ENCODE measurements at places on chromosomes 16 and 17. TPM values are rescaled to one million over a fixed set of nuclear protein-coding genes. Genes with fewer than 3 reads are reported as not detected.

DNA sequence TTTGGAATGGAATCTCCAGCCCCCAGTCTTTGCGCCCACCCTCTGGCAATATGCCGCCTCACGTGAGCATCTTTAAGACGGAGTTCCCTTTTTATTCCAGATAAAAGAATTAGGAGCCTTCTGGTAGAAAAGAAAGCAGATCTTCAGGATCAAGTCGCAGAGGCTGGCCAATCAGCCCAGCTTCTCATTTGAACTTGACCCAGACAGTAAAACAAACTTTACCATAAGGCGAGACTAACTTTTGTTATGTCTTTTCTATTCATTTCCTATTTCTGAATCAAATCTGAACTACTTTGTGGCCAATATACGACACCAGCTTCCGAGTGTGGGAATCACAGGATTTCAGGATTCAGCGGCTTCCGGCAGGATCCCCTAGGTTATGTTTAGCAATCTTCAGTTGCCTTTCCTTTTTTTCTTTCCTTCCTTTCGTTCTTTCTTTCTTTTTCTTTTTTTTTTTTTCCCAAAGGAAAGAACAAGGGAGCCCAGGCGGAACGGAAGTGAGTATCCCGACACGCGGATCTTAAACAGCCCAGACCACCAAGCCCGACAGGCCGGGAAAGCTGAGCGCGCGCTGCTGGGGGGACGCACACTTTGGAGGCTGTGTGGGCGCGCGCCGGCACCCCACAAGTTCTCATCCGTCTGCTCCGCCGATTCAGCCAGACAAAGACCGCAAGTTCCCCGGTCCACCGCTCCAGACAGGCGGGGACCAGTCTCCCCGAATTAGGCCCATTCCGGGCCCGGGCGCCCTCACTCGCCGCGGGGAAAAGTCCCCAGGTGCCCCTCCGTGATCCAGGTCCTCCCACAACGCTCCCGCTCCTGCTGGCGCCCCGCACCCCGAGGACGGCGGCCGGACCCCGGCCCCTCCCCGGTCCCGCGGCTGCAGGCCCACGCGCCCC lies 633 bp downstream of the TBC1D16 start:
- no peaks in the 10 kb centered on the region for H3K27me3 ChIP-seq
- H3K36me3 ChIP-seq = no peaks in the 10 kb centered on the region
- peak; percentile 43 for DNase-seq
- peaks cover 41% of the 10 kb centered on the region for H3K4me1 ChIP-seq

- H3K4me1 ChIP-seq = peaks cover 8% of the 10 kb centered on the region
- no peaks in the 10 kb centered on the region for H3K36me3 ChIP-seq
- no peak overlapping the region for H3K27ac ChIP-seq
- no peak for DNase-seq
- H3K27me3 ChIP-seq = no peaks in the 10 kb centered on the region
- no peak overlapping the region for H3K4me3 ChIP-seq
Measured at GRCh38 chr17:59493867-59494266, 71.5 kb upstream of the DHX40 start.

Gene NPIPA3
- total RNA-seq = not detected

DNA sequence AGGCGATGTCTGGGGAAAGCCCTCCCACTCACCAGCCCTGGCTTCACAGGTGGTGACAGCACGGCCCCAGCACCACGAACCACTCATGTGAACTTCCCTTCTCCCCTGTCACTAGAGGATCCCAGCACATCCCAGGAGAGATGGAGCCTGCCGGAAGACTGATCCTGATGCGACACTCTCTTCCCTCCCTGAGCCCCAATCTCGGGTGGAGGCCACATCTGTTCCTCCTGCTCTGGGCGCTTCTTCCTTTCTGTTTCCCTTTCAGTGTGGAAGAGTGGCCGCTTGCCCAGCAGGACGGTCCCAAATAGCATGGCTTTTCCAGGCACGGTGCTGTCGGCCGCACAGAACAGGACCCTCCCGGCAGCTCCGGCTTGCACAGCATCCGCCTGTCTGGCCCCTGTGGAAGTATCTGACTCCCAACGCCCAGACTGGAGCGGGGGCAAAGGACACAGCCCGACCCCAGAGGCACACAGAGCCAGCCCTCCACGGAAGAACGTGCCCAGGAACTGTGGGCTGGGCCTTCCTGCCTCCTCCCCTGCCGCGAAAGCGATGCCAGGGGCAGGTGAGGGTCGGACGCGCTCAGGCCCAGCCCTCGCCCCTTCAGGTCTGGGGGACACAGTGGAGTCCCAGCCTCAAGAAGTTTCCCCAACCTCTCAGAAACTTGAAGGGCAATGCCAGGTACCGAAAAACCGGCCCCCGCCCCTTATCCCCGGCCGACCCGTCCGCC lies 37.6 kb downstream of the CBFA2T3 start:
- no peaks in the 10 kb centered on the region for H3K27me3 ChIP-seq
- peaks cover 51% of the 10 kb centered on the region for H3K4me1 ChIP-seq
- H3K27ac ChIP-seq = peak overlapping the region; percentile 80

Gene YPEL3
- 84.8 TPM for total RNA-seq

Gene BEAN1
- not detected for total RNA-seq

GRCh38 chr16:73183611-73184092 lies 135.7 kb upstream of the ZFHX3 start:
- no peaks in the 10 kb centered on the region for H3K27me3 ChIP-seq
- no peak overlapping the region for H3K27ac ChIP-seq
- no peaks in the 10 kb centered on the region for H3K36me3 ChIP-seq
- H3K4me1 ChIP-seq = peaks cover 7% of the 10 kb centered on the region
- no peak overlapping the region for H3K4me3 ChIP-seq

Gene TBC1D3I
- not detected for total RNA-seq

DNA sequence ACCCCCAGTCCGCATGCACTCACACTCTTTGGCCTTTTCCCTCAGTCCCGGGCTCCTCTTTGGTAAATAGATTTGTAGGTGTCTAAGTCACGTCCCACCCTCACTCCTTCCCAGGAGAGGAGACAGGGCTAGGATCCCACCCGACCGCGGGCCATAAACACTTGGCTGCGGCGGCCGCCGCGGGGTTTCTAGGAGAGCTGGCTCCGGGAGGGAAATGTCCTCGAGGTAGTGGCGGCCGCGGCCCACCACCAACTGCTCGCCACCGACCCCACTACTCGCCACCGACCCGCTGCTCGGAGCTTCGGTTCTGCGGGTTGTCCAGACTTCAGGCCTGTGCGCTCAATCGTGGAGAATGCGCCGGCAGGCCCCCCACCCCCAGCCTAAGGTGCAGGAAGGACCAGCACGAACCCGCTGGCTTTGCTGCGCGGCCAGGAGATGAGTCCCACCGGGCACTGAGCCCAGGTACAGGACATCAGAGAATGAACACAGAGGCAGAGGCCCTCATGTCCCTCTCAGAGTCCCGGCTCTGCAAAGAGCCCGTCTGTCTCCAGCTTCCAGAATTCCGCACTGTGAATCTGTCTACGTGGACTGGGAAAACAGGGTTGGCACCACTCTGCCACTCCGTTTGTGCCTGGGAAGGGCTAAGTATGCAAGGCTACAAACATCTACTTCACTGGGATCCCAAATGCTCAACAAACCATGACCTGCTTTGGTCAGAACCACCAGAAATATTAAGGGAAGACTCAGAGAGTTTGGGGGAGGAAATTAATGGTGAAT lies 2.5 kb downstream of the PRAC2 start:
- H3K4me3 ChIP-seq = no peak overlapping the region
- no peak for DNase-seq
- H3K4me1 ChIP-seq = peaks cover 24% of the 10 kb centered on the region
- H3K27me3 ChIP-seq = no peaks in the 10 kb centered on the region

DNA sequence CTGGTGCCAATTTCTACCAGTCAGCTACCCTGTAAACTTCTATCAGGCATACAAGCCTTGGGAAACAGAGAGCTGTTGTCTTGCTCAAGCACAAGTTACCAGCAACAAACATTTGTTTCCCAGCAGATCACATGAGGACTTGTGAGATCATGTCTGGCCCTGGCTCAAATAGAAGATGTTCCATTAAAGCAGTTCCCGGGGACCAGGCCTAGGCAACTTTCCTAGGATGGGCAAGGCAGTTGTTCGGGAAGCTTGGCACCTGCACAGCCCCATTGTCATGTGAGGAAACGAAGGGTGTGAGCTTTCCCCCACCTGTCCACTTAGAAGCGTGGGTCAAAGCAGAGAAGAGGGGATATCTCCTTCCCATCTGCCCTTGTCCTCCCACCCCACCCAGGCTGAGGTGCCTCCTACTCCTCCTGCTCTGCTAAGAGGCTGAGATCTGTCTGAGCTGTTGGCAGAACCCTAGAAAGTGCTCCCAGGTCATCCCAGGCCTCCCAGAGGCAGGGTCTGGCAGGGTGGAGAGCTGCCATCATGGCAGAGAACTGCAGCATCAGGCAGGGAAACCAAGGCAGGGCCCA lies 11.2 kb upstream of the SLC47A2 start:
- DNase-seq = peak; percentile 42
- H3K4me1 ChIP-seq = peaks cover 32% of the 10 kb centered on the region

- DNase-seq = no peak
- H3K27ac ChIP-seq = no peak overlapping the region
- no peaks in the 10 kb centered on the region for H3K4me1 ChIP-seq
- H3K4me3 ChIP-seq = no peak overlapping the region
Measured at GRCh38 chr17:77542011-77542410, 401.2 kb downstream of the SEC14L1 start.

DNA sequence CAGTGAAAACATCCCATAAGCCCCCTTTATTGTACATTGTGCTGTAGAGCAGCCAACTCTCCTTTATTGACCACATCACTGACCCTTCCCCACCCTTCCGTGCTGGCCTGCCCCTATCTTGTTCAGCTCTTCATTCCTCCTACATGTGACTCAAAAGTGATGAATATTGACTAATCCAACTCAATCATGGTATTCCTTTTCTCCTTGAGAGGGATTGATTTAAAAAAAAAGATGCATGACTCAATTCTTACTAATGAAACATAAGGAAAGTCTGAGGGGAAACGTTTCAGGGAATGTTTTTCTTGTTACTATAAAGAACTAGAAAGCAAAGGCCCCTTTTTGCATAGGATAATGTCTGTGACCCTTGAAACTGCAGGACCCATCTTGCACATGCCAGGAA lies 125.2 kb upstream of the SOX9 start:
- H3K4me3 ChIP-seq = no peak overlapping the region
- no peak overlapping the region for H3K27ac ChIP-seq
- H3K36me3 ChIP-seq = no peaks in the 10 kb centered on the region
- DNase-seq = no peak

GRCh38 chr16:89022051-89022836 lies 45.2 kb upstream of the CBFA2T3 start:
- no peaks in the 10 kb centered on the region for H3K27me3 ChIP-seq
- no peak overlapping the region for H3K4me3 ChIP-seq
- DNase-seq = no peak

Gene PRCD
- total RNA-seq = 0.52 TPM

- no peaks in the 10 kb centered on the region for H3K36me3 ChIP-seq
- H3K27me3 ChIP-seq = no peaks in the 10 kb centered on the region
- no peaks in the 10 kb centered on the region for H3K4me1 ChIP-seq
- no peak overlapping the region for H3K27ac ChIP-seq
- DNase-seq = no peak
Measured at GRCh38 chr16:57324749-57325148, 33.8 kb upstream of the CCL22 start.

- peaks cover 63% of the 10 kb centered on the region for H3K4me1 ChIP-seq
- DNase-seq = no peak
- H3K36me3 ChIP-seq = peaks cover 12% of the 10 kb centered on the region
- peak overlapping the region; percentile 88 for H3K27ac ChIP-seq
- H3K4me3 ChIP-seq = peak overlapping the region; percentile 34
- no peaks in the 10 kb centered on the region for H3K27me3 ChIP-seq
Measured at GRCh38 chr16:683396-684070, 601 bp downstream of the JMJD8 start.

DNA sequence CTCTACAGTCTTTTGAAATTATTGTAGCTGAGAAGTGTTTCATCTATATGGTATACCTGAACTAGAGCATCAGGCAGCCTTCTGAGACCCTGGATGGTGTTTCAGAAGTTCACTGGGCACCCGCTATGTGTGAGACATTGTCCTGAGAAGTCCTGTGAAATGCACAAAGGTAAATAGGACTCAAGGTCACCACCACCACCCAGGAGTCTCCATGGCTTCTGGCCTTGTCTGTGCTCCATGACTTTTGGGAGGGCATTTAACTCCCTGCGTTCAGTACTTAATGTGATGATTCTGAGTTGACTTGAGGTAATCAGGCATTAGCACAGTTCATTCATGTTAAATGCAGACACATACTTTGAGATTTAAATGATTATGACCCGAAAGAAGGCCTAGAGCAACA lies 1.1 kb downstream of the MLYCD start:
- H3K27ac ChIP-seq = peak overlapping the region; percentile 98
- no peaks in the 10 kb centered on the region for H3K27me3 ChIP-seq
- H3K36me3 ChIP-seq = no peaks in the 10 kb centered on the region
- peak; percentile 35 for DNase-seq
- peaks cover 61% of the 10 kb centered on the region for H3K4me1 ChIP-seq
- H3K4me3 ChIP-seq = peak overlapping the region; percentile 76

Data from body of pancreas (tissue), 4 donors.